Colonic mucosa (tissue), 4 donors: ENCODE measurements at places on chromosomes 6 and 20.

- DNase-seq, result no peak
- no peaks in the 10 kb centered on the region for H3K36me3 ChIP-seq
- H3K4me3 ChIP-seq, result no peak overlapping the region
- no peaks in the 10 kb centered on the region for H3K27me3 ChIP-seq
- H3K27ac ChIP-seq, result no peak overlapping the region
Measured at GRCh38 chr6:170253910-170254269, 37.0 kb downstream of the DLL1 start.

GRCh38 chr6:42781546-42781795, 381 bp upstream of the BICRAL start:
- peak overlapping the region; percentile 100 for H3K27ac ChIP-seq
- no peaks in the 10 kb centered on the region for H3K27me3 ChIP-seq
- DNase-seq, result no peak

GRCh38 chr20:50403565-50404418, 106.4 kb upstream of the PTPN1 start:
- DNase-seq, result no peak
- H3K27me3 ChIP-seq, result no peaks in the 10 kb centered on the region

- H3K27ac ChIP-seq, result no peak overlapping the region
- no peaks in the 10 kb centered on the region for H3K36me3 ChIP-seq
- H3K4me3 ChIP-seq, result no peak overlapping the region
- H3K4me1 ChIP-seq, result no peaks in the 10 kb centered on the region
- no peak for DNase-seq
Measured at GRCh38 chr6:44457596-44457995, 70.1 kb downstream of the CDC5L start.

GRCh38 chr6:134047673-134048072, 4.8 kb downstream of the SLC2A12 start:
- no peaks in the 10 kb centered on the region for H3K27me3 ChIP-seq
- H3K4me1 ChIP-seq, result no peaks in the 10 kb centered on the region
- H3K4me3 ChIP-seq, result no peak overlapping the region
- no peaks in the 10 kb centered on the region for H3K36me3 ChIP-seq

GRCh38 chr6:12049165-12049564, 37.1 kb downstream of the HIVEP1 start:
- H3K4me1 ChIP-seq, result no peaks in the 10 kb centered on the region
- H3K27ac ChIP-seq, result no peak overlapping the region
